ENCODE measurements at places on chromosomes 13 and 19. TPM values are rescaled to one million over a fixed set of nuclear protein-coding genes. Genes with fewer than 3 reads are reported as not detected.

GRCh38 chr19:15701757-15702533 is 25.9 kb upstream of the OR10H2 start:
- no peak for DNase-seq

- DNase-seq: no peak
These were observed 16.0 kb downstream of the CDX2 start for GRCh38 chr13:27952876-27953675.

GRCh38 chr19:29003641-29004409 is 209.1 kb downstream of the UQCRFS1 start:
- no peak for DNase-seq

DNA sequence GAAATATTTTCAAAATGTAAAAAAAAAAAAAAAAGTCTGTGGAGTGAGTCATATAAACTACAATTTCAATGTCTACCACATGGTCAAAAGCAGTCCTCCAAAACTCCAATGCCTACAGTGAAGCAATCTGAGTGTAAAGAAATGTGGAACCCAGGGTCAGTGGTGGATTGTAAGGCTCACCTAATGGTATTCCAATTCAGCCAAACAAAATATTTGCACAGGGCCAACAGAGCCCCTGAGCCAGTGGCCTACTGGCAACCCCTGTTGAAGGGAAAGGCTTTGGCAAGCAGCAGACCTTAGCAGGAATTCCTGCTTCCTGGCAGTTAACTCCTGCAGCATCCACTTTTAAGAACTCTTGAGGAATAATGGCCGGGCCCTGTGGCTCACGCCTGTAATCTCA is 3.4 kb downstream of the DNMT1 start:
- DNase-seq: no peak

DNA sequence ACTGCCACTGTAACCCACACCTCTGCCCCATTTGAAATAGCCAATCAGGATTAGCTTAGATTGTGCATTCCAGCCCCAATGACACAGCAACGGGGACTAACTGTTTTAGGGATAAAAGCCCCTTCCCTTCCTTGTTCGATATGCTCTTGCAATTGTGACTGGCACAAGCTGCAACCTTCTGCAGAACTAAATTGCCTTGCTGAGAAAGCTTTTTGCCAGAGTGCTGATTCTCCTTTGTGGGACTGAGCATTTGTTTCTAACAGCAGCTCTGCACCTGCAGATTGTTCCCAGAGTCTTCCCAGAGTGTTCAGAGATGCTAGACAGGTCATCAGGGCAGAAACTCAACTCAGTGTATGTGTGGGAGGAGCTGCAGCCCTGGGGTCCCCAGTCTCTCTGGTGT is 115.8 kb downstream of the ZNF675 start:
- DNase-seq: no peak

DNA sequence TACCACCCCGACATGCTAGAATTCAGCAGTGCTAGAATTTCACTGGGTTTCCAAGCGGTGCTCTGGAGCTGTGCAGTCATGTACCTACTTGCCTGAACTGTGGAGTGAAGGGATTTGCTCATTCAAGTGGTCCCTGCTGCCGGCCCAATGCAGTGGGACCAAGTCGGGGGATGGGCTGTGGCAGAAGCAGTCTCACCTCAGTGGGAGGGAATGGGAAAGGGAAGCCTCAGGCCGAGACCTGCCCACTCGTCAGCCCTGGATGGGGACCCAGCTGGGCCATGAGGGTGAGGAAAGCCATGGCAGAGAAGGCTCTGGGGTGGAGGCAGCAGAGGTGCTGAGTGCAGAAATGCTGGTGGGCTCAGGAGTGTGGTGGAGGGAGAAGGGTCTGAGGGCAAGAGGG is 14.9 kb downstream of the KLHL26 start:
- no peak for DNase-seq

DNA sequence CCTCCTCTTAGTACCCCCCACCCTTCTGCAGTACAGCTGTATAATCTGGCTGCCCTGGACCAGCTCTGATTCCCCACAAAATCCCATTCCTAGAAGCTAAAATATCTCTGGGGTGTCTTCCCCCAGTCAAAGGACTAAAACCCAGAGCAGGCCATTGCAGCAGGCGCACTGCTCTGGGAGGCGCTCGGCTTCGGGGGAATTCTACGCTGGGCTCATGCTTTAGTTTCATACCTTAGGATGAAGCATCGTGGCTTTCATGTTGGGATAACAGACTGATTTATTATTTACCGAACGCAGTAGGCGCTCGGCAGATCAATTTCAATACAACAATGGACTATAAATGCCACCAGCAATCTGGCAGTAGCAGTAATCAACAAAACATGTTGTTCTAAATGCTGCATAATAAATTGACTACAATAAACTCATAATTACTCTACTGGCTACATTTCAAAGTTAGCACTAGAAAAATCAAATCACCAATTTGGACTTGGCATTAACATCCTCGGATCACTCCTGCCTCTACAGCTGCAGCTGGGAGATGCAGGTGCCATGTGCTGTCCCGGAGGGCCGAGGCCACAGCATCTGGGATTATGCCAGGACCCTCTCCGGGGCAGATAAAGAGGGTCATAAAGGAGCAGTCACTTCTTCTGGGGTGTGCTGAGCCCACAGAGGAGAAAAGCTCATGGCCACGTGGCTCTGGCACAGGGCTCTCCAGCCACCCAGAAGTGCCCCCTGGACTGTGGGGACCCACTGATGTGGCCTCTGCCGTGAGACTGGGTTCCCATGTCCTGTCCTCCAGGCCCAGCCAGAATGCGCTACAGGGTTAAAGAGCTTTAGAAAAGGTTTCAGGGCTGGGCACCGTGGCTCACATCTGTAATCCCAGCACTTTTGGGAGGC is 35.3 kb downstream of the CEBPG start:
- peak; percentile 21 for DNase-seq

DNA sequence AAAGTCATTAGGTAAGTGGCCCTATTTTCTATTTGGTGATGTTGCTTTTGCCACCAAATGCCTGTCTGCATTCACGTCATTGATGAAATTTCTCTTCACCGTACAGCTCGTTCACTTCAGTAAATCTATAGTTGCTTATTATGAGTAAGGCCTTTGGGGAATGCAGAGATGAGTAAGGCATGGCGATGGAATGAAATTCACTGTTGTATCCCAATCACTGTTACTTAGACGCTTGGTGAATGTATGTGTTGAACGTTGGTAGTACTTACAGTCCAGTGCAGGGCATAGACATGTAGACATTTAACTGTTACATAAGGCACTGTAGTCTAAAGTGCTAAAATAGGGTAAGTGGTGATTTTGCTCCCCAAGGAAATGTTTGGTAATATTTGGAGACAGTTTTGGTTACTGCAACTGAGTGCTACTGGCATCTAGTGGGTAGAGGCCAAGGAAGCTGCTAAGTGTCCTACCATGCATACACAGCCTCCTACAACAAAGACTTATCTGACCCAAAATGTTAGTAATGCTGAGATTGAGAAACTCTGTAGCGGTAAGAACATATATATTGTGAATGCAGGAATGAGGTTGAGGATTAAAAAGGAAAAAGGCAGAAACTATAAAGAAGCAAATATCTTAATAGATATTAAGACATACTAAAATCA is 5.8 kb downstream of the AKAP11 start:
- DNase-seq: no peak

DNA sequence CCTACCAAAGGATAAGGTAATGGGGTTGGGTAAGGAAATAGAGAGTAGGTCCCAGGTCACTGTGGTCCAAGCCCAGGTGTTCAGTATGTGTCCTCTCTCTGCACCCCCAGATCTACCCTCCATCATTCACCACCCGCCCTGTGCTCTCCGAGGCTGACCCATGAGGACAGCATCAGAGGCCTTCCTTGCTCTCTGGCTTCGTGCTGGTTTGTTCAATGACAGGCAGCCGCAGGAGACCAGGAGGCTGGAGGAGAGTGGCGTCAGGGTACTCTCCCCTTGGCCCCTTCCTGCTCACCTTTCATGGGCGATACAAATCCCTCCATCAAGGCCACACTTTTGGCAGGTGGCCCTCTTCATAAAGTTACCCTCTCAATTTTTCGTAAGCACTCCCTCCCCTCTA is 1.7 kb downstream of the TUBA3C start:
- DNase-seq: no peak

DNA sequence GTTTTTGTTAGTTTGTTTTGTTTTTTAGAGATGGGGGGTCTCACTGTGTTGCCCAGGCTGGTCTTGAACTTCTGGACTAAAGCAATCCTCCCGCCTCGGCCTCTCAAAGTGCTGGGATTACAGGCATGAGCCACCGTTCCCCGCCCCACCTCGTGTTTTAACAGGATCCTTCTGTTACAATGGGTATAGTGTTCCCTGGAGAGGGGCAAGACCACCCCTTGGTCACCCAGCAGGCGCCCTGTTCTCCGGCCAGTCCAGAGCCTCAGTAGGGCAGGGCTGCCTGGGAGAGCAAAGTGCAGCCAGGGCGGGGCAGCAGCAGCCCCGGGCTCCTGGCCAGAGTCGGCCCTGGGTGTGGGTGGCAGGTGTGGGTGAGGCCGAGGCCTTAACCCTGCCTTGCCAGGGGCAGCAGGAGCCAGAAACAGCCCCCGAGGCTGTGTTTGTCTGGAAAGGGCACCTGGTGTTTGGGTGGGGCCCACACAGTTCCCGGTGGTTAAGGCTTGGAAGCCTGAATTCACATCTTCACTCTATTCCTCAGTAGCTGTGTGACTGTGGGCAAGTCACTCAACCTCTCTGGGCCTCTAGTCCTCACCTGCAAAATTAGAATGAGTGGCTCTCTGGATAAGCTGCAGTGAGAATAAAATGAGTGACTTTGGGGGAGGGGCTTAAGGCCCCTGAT is 7.2 kb downstream of the VASP start:
- DNase-seq: no peak

GRCh38 chr13:29458419-29458818 is 137.1 kb downstream of the SLC7A1 start:
- DNase-seq: no peak

DNA sequence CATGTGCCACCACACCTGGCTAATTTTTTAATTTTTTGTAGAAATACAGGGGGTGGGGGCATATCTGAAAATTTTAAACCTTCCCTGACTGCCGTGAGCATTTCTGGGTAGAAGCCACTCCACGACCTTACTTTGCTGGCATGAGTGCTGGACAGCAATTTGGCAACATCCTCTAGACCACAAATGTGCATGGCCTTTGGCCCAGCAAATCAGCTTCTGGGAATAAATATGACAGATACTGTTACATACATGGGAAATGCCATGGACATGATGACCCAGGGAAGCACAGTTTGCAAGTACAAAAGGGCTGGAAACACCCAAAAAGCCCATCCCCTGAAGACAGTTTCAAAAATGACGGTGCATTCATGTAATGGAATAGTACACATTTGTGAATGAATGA is 3.2 kb upstream of the PVR start:
- DNase-seq: no peak

Gene MYBPC2
- 1,218 TPM for total RNA-seq

Gene PTGIR
- 2.3 TPM for total RNA-seq

Gene MBD3L3
- total RNA-seq: not detected
